CD4-positive, alpha-beta T cell treated with Interleukin-6 for 4 hours (primary cell): ENCODE measurements at places on chromosomes 4 and X.

DNA sequence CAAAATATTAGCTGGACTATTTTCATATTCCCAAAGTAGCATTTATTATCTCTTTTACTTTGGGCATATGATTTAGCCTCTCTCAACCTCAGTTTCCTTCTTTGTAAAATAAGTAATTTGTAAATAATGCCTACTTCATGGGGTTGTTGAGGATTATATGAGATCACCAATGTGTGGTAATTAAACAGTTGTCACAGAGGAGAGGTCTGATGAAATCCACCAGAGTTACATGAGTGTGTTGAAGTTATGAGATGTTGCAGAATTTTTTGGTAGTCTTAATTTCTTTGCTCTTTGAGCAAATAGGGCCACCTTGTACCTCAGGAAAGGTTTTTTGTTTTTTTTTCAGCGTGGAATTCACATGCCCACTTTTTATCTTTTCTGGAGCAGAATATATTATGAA, 1.4 kb downstream of the COX7B start:
- DNase-seq: no peak

GRCh38 chr4:137343221-137343620, 189.1 kb downstream of the PCDH18 start:
- DNase-seq: no peak

DNA sequence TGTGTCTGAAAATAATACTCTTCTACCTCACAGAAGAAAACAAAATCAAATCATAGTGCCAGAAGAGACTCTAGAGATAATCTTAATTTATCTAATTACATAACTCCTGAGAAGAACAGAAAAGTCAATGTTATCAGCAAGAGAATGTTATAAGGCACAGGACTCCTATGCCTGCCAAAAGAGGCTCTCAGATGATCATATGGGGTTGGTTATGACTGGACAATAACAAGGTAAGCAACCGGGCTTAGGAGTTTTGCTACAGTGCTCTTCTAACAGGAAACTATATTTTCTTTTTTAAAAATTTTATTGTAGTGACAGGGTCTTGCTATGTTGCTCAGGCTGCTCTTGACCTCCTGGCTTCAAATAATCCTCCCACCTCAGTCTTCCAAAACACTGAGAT, 3.5 kb upstream of the C4orf17 start:
- DNase-seq: peak; percentile 10

DNA sequence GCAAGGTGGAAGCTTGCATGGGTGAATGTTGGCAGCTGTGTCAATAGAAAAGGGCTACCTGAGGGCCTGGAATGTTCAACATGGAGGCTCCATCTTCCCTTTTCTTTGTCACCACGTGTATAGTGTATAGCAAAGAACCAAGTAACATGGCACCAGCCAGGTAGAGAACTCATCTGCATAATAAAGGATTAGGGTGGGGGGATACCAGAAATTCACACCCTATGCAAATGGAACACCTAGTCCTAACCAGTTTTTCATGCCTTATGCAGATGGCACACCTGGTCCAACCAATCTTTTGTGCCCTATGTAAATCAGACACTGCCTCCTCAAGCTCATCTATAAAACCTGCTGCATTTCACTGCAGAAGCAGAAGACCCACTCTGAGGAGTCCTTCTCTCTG, 169.6 kb upstream of the GLRA2 start:
- DNase-seq: no peak

GRCh38 chr4:155468282-155468681, 91.5 kb upstream of the MAP9 start:
- DNase-seq: no peak

GRCh38 chr4:54082168-54082567, 17.8 kb upstream of the CHIC2 start:
- DNase-seq: no peak

DNA sequence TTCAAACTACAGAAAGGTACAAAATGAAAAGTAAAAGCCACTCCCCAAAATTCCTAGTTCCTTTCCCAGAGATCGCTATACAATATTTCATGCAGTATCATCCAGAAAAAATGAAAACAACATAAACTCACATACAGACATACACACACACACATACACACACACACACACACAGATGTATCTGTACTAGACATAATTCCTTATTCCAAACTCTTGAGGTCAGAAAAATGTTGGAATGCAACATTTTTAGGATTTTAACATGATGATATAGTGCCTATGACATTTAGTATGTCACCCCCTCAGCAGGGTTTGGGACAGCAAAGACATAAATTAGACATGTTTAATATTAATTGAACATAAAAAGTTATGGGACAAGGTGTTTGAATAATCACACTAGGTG, 73.4 kb upstream of the LHFPL1 start:
- DNase-seq: no peak

GRCh38 chr4:42359711-42360110, 37.6 kb upstream of the SHISA3 start:
- DNase-seq: no peak

DNA sequence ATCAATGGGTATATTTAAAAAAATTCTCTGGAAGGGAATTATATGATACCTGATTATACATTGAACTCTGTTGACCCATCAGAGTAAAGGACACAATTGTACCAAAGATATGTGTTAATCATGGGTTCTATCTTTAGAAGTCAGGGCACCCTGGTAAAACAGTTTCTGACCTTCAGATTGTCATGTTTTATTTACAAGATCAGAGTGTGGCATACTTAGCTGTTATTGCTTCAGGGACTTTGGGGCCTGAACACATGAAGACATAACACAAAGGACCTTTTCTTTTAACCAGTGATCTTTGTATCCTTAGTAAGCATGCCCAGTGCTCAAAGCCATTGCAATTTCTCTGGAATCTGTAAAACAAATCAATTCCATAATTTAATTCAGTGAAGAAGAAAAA, 204.8 kb upstream of the RPS6KA3 start:
- no peak for DNase-seq

- no peak for DNase-seq
Observed at GRCh38 chrX:68994891-68995255, 166.1 kb downstream of the EFNB1 start.

GRCh38 chr4:148634476-148634875, 192.3 kb upstream of the NR3C2 start:
- no peak for DNase-seq
